Hematopoietic multipotent progenitor cell treated with erythropoietin and hydrocortisone succinate and interleukin-3 and kit ligand, for 17 days (in vitro differentiated cells): ENCODE measurements at places on chromosomes 5 and 9.

GRCh38 chr5:44875661-44876605 is 67.2 kb downstream of the MRPS30 start:
- no peak for DNase-seq

GRCh38 chr5:13975246-13975645 is 30.8 kb upstream of the DNAH5 start:
- DNase-seq: no peak

DNA sequence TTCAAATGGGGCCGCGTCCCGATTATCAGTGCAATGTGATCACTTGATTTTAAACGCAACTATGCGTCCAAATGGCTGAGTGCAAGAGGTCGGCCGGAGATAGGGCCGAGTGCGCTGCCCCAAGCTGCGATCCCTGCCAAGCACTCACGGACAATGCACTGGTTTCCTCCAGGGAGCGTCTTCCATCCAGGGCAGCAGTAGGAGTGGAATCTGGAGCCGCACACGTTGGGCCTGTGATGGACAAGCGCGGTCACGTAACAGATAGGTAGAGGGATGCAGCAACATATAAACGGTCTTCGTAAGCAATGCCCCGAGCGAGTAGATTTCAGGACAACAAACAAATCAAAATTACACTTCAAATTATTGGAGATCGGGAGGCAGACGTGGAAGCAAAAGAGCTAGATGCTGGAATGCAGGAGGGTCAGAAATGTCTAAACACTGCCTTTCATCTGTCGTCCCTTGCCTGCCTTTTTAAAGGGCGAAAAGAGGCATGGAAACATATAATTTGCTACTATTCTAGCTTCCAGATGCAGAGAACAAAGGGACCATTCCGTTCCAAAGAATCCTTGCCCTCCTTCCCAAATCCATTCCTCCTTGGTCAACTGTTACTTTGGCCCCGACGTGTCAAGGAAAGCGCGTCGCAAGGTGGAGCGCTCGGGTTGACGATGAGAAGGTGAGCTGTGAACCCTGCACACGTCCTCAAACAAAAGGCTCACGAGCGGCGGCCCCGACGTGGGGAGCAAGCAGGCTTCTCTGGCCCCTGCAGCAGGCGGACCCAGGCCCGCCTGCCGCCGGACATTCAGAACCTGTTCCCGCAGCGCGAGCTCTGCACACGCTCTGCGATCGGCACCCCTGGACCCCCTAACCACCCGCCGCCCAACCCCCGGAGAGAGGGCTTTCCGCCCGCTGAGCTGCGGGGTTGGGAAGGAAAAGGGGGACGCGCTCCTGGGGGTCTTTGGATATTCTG is 1.5 kb downstream of the FBN2 start:
- DNase-seq: no peak

GRCh38 chr9:72978744-72979143 is 25.9 kb upstream of the ALDH1A1 start:
- DNase-seq: no peak

GRCh38 chr5:55742778-55743177 is 4.9 kb downstream of the DDX4 start:
- no peak for DNase-seq

DNA sequence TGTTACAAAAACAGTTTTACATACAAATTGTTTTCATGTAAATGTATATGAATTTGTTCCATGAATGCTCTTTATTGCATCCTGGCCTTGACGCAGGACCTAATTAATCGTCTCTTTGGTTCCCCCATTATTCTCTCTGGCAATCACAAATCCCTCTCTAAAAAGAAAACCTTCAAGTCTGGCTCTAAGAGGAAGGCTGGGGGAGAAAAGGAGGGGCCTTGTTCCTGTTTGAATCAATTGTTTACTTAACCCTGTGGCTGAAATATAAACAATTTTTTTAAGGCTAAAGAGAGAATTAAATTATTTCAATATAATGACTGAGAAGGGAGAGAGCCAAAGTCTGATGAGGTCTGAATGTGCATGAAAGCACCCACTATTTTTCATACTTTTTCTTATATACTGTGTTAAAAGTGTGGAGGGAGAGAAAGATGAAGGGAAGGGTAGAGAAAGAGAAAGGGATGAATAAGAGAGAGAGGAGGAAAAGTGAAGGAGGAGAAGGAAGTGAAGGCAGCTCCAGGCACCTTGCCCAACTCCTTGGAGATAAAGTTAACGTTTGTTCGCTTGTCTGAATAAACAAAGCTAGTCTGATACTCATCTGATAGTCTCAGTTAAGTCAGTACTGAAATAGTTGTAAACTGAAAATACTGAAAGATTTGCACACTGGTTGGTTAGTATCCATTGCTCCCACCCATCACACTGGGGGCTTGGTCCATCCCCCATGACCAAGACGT is 116.4 kb upstream of the SPDL1 start:
- no peak for DNase-seq

- DNase-seq: no peak
These were observed 159.0 kb downstream of the HACD4 start for GRCh38 chr9:20872340-20872977.

GRCh38 chr9:14547245-14548060 is 145.8 kb downstream of the ZDHHC21 start:
- DNase-seq: no peak
